ENCODE measurements at places on chromosomes 12 and 14.

DNA sequence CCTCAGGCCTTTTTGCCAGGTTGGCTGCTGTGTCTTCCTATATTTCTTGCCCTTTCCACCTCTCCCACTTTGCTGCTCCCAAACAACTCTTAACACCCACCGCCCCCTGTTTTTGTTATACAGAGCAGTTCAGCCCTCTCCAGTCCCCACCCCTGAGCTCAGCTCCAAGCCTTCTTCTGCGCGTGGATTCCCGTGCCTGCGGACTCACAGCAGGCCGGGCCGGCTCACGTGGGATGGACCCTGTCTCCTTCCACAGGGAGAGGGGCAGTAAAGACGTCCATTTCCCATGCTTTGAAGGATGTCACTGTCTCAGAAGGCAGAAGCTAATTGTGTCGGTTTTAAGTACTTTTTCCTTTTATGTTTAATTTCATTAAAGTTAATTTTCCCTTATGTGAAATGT is 139.4 kb downstream of the CACNA1C start:
- DNase-seq, result no peak

DNA sequence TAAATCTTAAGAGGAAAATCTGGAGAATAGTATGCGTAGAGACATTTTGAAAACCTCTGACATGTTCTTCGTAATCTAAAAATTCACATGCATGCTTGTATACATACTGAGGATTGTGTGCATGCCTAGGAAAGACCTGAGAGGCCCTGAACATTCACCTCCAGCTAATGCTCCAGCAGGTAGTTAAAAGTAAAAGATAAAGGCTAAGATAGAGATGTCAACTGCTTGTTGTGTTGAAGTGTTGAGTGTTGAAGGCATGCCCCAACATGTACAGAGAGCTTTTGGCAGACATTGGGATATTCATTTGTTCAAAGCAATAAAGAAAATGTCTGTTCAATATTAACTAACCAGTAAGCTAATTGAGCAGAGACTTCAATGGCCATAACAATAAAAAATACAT is 118.6 kb upstream of the SYT1 start:
- DNase-seq, result no peak

DNA sequence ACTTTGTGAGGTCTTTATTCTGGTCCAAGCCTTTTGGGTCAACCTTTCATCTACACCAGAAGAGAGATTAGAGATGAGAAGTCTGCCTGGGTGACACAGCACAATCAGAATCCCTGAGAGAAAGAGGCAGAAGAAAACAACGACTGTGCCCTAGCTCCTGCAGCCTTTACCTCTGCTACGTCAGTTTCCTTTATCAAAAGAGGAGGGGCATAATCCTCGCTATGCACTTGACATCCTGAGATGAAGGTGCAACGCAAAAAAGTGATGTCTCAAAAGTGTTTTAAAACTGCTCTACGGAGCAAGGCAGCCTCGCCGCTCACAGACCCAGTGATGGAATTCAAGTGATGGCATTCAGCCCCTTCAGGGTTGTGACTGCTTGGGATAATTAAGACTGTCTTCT is 21.7 kb downstream of the ZDHHC22 start:
- no peak for DNase-seq

DNA sequence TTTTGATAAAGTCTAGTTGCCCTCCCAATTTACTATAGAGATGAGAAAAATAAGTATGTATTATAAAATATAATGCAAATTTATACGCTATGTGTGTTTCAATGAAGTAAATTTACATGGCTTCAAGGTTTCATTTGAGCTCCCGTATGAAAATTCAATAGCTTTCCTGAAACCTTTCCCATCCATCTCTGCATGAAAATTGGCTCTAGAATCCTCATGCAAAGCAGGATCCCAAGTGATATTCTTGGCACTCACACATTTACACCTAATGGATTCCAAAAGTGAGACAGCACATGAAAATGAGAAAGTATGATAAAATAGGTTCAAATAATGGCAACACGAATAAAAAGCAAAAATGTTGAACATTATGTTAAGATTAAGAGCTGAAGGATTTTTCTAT is 1595.8 kb upstream of the SEL1L start:
- DNase-seq, result no peak

DNA sequence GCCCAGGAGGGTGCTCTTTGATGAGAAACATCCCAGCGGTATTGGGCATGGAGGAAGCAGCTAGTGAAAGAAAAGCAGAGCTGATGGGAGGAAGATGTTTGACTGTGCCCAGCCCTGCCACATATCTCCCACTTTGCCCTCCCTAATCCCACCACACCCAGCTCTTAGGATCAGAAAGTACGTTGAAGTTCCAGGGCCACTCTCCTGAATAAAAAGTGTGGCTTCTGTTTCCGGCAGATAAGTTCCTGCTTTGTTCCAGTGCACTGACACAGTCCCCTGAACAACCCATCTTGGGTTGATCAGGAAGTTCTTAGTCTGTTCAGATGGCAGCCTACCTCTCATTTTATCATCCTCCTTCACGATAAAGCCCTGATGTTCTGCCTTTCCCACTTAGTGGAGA is 16.5 kb downstream of the TPCN1 start:
- DNase-seq, result no peak

DNA sequence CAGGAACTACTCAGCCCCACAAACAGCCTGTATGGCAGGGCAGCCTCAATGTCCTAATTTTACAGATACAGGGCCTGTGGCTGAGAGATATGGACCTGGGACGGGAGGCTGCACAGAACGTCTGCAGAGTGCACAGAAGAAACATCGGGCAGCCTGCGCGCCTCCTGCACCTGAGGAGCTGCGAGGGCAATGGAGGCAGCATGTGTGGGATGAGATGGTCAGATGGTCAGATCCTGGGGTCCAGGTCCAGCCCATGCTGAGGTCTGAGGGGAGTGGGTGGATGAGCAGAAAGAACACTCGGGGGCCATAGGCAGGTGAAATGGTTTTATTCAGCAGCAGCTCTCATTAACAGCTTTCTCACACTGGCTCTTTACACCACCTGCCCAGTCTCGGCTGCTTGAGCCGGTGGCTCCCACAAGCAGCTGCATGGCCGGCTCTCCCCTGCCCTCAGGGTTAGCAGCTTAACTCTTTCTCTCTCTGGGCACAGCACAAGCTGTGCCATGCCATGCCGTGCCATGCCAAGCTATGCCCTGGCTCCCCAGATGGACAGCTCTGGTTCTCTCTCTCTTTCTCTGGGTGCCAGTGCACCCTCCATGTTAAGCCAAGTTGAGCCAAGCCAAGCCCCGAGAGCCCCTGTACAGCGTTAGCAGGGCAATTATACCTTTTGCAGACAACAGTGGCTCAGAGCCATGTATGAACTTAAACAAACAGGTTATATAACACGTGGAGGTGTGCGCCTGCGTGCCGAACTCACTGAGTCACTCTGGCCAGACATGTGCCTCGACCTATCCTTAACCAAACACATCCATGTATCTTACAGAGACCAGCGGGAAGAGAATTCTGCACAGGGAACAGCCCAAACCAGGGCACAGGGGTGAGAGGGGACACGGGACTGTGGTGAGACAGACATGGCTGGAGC is 47.6 kb downstream of the RIMBP2 start:
- no peak for DNase-seq

GRCh38 chr12:127191129-127191528 is 1075.8 kb upstream of the TMEM132C start:
- no peak for DNase-seq

GRCh38 chr12:75812271-75813018 is 219.1 kb downstream of the PHLDA1 start:
- DNase-seq, result no peak

DNA sequence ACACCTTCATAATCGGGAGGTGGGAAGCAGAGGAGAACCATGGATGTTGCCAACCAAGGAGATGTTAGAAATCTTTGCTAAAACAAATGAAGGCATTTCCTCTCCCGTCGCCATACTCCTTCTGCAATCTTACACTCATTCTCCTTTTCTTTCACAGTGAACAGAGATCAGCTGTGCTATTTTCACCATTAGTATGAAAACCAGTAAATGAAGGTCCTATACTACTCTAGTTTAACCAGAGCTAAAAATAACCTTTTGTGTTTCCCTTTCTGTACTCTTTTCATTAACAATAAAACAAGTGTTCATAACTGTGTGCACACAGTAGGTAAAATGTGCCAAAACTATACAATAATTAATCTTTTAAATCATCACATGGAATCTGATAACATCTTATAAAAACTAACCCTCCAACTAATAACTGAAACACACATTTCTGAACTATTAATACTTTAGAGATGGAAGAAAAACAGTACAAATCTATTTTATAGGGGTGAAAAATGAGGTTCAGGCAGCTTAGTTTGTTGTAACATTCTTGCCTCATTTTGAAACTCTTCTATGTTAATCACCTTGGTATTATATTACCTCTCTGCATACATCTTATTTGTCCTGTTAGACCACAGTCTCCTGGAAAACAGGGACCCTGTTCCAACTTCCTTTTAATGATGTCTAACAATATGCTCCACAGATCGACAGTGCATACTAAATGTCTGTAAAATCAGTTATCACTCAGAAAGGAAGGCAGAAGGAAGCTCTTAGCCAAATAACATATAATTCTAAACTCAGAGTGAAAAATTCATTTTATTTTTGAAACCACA is 69.5 kb downstream of the SPPL3 start:
- DNase-seq, result no peak

GRCh38 chr12:1595026-1595561 is 713 bp upstream of the FBXL14 start:
- no peak for DNase-seq

GRCh38 chr14:30125322-30125979 is 197.8 kb upstream of the PRKD1 start:
- no peak for DNase-seq

- DNase-seq, result no peak
Measured at GRCh38 chr12:18496156-18496555, 234.8 kb downstream of the PIK3C2G start.

DNA sequence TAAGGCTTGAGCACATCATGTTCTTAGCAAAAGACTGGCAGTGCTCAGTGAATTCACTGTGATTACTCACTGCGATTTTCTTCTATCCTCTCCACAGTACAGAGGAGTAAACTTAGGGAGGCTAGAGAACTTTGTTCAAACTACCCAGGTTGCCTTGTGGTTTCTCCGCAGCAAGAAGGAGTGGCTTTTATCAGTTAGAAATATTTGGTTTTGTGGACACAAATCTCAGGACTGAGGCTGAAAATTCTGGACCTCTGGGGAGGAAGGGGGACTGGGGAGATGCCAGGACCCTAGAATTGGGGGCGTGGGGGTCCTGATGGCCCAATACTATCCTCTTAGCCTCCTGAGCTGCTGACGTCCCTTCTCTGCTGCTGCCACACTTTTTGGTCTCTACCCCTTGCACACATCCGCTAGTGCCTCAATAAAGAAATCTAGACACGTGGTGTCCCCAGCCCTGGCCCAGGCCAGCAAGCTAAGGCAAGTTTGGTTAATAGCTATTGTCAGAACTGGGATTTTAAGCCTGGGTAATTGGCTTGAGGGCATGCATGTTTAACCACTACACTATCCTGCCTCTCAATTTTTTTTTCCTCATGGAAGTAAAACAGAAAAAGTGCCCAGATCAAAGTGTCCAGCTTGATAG is 842 bp downstream of the OAS2 start:
- peak; percentile 63 for DNase-seq

DNA sequence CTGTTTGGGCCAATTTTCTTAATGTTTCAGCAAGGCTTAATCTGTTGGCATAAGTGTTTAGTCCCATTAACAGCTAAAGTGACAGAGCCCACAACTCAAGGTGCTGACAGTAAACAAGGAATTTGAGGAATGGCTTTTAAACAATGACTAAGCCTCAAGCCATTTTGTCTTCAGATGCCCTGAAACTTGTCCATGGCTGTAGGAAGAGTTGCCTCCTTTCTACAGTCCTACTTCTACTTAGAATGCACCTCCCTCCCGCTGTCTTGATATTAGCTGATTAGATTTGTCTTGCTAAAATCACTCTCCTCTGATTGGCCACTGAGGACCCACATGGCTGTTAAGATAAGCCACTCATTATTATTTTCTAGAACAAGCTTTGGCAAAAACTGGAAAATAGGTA is 188.4 kb upstream of the OTX2 start:
- no peak for DNase-seq

DNA sequence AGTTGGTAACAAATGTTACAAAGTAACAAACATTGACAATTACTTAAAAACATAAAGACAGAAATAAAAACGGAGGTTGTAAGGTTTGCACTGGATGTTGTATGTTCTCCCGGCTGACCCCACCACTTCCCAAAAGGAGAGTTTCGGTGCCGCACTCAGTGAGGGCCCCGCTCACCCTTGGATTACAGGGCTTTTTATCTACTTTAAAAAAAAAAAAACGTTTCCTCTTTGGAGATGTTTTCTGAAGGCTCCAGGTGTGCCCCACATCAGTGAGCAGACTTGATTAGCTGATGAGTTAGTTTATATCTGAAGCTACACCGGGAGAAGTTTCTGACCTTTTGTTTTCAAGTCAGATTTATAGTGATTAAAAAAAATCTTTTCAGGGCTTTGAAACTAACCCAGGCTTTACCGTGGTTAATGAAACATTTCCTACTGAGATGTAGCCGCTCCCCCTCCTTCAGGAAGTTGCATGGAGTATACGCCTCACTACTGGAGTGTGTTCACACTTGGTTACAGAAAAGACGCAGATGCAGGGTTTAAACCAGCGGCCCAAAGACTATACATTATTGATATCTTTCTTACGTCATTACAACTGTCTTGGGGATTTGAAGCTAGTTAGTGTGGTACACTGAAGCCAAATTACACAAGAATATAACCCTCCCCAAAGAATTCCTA is 38.0 kb upstream of the BCL7A start:
- peak; percentile 29 for DNase-seq

- DNase-seq, result no peak
Measured at GRCh38 chr12:54390668-54391551, 6.4 kb upstream of the ZNF385A start.

DNA sequence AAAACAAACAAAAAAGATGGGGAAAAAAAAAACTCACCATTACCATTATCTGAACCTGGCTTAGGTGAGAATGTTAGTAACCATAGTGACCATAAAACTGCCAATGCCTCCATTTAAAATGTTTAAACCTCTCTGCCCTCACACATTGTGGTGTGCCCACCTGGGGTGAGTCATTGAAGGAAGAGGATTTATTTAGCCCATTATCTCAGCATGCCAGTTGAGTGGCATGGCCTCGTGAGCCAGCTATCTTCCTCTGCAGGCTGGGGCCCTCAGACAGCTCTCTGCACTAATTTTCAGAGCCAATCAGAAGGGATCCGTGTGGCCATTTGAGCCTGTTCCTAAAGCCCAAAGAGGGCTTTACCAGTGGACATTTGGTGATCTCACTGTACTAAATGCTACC is 81.8 kb upstream of the CCDC198 start:
- no peak for DNase-seq

DNA sequence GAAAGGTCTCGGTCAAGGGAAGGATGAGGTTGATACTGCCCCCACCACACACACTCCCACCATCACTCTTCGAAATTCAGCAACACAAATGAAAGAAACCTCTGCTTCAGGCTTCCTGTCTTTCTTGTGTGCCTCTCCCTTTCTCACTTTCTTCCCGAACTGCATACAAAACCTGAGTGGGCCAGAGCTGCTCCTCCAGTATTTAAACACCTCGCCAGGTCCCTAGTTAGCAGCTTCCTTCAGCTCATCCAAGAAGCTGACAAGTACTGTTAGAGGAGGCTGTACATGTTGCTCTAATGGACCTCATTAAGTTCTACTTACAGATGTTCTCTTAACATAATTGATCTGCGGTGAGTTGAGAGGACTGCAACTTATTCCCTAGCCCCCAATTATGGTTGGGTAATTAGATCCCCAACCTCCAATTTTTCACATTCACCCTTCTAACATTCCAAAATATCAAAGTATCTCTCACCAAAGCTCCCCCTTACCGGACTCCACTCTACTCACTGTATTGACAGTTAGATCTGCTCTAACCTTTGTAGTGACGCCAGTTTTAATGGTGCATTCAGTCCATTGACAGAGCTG is 4.1 kb upstream of the LMO3 start:
- DNase-seq, result no peak

- no peak for DNase-seq
Measured at GRCh38 chr12:67424784-67425183, 155.6 kb downstream of the CAND1 start.

Measured in inflammatory macrophage treated with lipopolysaccharide for 1 hour (primary cell).